ENCODE measurements at places on chromosomes 5 and 9.

- DNase-seq, result no peak
Measured at GRCh38 chr5:125461641-125462072, 715.2 kb upstream of the ZNF608 start.

DNA sequence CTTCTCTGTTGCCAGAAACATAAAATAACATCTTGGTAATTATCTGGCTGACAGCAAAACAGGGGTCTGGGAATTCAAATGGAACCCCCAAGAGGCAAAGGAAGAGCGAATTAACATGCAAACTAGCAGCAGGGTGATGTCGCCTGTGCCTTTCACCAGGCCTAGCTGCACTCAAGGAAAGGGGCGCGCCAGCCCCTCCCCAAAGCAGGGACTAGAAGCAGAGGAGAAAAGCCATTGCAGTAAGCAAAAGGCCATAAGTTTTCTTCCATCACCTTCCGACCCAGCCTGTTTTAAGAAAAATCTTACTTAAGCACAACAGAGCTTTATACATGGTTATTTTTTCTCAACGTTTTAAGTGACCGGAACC, 539 bp downstream of the POC5 start:
- DNase-seq, result no peak

GRCh38 chr9:134659688-134660131, 18.1 kb downstream of the COL5A1 start:
- DNase-seq, result no peak

- no peak for DNase-seq
Measured at GRCh38 chr9:89541798-89542197, 43.9 kb upstream of the SEMA4D start.

DNA sequence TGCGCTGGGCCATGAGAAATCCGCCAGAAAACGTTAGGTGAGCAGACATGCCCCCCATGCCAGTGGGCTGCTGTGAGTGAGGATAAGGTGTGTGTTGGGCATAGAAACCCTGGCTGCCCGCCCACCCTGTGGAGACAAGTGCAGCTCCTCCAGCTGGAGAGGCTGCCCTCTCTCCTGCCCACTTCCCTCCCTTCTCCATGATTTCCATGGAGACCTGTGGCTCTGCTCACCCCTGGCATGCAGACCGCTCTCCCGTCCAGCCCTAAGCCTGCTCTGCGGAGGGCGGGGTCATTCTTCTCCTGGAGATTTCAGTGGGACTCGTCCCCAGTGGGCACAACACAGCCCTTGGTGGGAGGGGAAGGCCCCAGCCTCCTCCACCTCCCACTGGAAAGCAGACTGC, 133.0 kb upstream of the FAM120A start:
- DNase-seq, result no peak

DNA sequence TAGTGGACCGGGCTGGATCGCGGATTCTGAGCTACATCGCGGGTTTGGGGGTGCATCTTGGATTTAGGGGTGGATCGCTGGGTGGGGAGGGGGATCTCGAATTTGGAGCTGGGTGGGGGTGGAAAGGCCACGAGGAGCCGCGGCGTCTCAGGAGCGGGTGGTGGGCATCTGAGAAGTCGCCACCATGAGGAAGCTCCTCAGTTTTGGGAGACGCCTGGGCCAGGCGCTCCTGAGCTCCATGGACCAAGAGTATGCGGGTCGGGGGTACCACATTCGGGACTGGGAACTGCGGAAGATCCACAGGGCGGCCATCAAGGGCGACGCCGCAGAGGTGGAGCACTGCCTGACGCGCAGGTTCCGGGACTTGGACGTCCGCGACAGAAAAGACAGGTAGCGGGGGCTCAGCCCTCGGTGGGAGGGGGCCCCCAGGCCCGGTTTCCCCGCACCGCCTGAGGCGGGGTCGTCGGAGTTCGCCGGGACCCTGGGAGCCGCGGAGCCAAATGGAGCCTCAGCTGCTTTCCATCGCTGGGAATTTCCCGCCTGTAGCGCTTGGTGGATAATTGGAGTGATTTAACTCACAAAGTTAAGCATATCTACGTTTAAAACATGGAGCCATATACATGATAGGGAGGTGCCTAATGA, 376 bp downstream of the ANKRD18B start:
- no peak for DNase-seq

DNA sequence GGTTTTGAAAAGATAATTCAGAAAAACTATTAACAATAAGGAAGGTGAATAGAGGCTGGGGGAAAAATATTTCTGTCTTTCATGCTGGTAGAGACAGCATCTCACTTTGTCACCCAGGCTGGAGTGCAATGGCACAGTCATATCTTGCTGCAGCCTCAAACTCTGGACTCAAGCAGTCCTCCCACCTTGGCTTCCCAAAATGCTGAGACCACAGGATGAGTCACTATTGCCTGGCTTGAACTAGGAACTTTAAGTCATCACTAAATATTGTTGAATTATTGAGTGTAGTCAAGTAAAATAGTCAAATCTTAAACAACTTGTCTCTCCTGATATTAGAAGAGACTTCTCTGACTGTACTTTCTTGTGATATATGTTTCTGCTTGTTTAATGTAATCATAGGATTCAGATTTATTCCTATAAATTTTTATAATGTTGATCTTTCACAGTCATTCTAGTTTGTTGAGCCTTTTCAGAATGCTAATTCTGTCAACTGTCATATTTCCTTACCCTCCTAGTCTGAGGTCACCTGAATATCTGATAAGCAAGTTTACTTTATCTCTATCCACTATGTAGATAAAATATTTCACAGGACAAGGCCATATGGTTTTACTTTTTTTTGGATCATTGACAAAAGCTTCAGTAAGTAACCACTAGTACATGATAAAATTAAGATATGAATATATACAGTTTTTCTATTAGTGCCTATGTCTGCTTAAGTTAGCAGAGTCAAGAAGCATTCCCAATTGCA, 1696.5 kb downstream of the MAT2B start:
- DNase-seq, result no peak

DNA sequence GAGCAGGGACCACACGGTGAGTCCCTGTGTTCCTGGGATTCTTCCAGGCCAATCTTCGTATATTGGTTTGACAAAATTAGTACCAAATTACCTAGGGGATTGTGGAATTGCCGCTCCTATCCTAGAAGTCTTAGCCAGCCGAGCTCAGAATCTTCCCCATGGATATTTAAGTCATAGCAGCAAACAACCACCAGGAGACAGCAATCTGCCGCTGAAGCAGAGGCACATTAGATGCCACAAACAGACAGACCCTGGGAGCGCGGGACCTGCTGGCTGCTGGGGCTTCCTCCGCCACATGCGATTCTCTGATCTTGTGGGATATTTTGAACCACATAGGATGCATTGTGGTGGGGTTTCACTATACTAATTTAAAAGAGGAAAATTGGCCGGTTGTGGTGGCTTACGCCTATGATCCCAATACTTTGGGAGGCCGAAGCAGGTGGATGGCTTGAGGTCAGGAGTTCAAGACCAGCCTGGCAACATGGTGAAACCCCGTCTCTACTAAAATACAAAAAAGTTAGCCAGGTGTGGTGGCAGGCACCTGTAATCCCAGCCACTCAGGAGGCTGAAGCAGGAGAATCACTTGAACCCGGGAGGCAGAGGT, 31.7 kb upstream of the ZBTB43 start:
- no peak for DNase-seq

GRCh38 chr5:21895766-21896350, 957.3 kb downstream of the CDH12 start:
- DNase-seq, result no peak

- DNase-seq, result no peak
Measured at GRCh38 chr5:140245341-140245740, 57.6 kb downstream of the PFDN1 start.

DNA sequence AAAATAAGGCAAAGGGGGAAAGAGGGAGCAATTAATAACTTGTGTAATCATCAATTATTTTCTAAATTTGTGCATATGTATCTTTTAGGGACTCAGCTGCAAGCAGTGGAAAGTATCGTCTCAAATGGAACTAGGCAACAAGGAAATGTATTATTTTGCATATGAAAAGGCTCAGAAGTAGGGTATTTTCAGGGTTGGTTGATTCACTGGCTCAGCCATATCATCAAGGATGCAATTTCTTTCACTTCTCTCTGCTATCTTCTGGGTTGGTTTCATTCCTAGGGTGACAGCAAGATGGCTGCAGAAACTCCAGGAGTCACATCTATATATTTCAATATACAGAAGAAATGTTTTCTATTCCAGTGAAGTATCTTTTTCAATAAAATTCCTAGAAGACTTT, 509.8 kb downstream of the DMAC1 start:
- no peak for DNase-seq

DNA sequence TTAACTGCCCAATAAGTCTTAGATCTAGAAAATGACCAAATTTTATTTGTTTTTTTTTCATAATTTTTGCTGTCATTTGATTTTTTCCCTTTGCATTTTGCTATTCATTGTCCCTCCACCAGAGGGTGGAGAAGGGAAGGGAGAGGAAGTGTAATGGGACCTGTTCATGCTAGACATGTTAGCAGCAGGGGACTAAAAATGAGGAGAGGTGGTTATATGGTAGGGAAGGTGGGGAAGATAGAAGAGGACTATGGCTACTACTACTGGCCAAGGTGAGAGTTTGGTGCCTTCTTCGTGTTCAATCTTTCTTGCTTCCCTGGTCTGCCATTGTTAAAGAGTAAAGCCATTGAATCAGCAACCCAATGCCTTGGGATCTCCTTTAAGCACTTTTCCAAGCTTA, 6.4 kb downstream of the GRIA1 start:
- DNase-seq, result no peak

- DNase-seq, result no peak
Measured at GRCh38 chr5:72079288-72079687, 28.0 kb upstream of the MAP1B start.

DNA sequence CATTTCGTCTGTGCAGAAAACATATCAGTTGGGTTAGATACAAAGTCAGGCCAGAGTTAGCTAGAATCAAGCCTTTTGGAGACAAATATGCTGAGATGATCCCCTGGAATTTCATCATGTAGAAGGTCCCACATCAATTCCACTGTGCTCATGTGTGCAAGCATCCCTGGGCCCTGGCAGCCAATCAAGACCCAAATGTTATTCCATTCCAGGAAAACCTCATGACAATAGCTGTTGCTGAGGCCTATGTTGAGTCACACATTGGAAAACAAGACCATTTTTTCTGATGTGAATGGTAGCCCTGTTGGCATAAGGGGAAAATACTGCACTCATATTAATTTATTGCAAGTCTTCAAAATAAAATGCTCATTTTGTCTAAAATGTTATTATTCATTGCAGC, 11.5 kb downstream of the SPOCK1 start:
- no peak for DNase-seq

DNA sequence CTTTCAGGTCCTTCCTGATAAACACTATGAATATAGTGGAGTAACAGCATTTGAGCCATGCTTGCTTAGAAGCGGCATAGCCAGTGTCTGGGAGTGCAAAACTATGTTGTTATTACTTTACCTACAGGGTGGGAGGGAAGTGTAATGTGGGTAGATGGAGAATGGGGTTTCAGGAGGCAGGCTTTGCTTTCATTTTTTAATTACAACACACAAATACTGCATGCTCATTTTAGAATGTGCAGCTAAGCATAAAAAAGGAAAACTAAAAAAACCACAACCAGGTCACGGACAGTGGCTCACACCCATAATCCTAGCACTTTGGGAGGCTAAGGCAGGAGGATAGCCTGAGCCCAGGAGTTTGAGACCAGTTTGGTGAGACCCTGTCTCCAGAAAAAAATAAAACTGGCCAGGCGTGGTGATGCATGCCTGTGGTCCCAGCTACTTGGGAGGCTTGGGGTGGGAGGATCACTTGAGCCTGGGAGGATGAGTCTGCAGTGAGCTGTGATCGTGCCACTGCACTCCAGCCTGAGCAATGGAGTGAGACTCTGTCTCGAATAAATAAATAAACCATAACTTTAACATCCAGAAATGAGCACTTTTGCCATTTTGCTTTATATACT, 20.2 kb downstream of the HAVCR1 start:
- no peak for DNase-seq

DNA sequence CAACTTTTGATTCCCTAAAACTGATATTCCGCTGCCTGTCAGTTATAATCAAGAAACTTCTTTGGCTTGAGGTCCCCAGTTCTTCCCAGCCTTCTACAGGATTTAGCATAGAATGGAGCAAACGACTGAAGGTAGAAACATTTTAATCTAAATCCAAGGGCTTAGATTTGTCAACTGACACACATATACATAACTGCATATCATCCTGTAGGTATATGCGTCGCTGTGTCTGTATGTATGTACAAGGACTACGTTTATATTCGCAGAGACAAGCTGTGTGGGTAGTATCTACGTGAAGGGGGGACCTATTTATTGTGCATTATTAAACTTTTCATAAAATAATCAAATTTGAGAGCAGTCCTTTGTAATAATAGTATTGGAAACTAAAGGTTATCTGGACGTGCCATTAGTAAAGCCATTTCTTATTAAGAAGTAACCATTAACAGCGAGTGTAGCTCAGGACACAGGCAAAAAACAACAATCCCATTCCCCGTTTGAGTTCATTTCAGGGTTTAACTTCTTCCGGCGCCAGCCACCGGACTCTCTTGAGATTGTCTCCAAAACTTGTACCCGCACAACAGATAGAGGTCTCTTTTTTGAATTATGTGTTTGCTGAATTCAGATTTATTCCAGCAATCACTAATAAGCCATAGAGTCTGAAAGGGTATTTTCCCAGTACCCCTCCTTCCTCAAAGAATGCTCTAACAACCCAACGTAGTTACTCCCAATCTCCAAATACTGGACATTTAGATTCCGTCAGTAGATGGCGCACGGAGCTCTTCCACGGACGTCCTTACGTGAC, 2.1 kb upstream of the MLLT3 start:
- no peak for DNase-seq

DNA sequence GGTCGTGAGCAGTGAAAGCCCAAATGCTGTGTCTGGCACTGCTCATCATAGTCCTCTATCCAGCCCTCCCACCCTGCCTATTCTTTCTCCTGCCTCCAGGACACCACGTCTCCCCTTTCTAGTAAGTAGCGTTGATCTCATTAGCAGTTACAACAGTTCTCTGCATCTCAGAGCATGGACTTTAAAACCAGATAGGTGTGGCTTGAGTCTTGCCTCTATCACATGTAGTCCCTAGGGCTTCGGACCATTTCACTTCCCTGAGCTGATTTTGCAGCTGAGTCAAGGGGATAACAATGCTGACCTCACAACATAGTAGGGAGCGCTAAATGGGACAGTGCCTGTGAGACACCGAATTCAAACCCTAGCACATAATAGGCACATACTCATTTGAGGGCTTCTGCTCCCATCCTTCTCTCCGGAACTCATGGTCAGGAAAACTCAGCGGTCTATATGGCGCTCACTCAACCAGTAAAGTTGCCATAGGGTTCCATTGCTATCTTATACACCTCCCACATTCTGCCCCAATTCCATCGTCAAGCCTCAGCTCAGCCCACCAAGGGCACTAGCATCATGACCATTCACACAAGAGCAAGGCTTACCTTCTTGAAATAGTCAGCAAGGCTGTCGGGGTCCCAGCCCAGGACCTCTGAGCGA, 515 bp downstream of the LCP2 start:
- DNase-seq, result no peak

- DNase-seq, result no peak
Measured at GRCh38 chr5:150503977-150504620, 3.8 kb upstream of the NDST1 start.
